Naive thymus-derived CD4-positive, alpha-beta T cell (primary cell): ENCODE measurements at places on chromosomes 13 and 19. TPM values are rescaled to one million over a fixed set of nuclear protein-coding genes. Genes with fewer than 3 reads are reported as not detected.

Gene SYT5
- total RNA-seq: not detected

Gene SIAH3
- 0.13 and 0.15 TPM in 2 replicates for total RNA-seq

Gene OR7A17
- not detected in 2 replicates for total RNA-seq

DNA sequence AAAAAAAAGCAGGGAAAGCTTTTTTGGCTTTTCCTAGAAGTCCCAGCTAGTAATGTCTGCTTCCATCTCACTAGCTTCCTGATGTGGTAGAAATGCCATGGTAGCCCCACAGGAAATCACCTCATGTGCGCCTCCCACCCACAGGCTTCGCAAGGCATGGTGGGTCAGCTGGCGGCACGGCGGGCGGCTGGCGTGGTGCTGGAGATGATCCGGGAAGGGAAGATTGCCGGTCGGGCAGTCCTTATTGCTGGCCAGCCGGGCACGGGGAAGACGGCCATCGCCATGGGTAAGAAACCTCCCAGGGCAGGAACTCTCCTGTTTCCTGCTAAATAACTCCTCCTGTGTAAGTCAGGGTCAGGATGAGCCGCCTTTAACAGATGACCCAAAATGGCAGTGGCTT, 10.4 kb downstream of the RUVBL2 start:
- no peak for DNase-seq

GRCh38 chr13:27188239-27188638, 16.6 kb upstream of the USP12 start:
- no peak for DNase-seq

DNA sequence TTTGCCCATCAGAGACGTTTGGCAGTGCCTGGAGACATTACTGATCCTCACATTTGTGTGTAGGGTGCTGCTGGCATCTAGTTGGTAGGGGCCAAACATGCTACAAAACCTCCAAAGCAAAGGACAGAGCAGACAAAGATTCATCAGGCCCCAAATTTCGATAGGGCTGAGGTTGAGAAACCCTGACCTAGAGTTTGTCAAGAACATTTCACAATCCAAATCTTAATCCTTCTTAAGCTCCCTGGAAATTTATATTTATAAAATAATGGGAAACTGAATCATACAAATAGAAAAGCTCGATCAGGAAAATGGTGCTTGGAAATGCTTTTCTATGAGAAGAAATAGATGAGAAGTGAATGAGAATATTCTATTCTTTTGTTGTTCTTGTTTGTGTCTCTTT, 273.6 kb downstream of the DCT start:
- DNase-seq: no peak

- no peak for DNase-seq
Observed at GRCh38 chr13:35789335-35790165, 313.1 kb upstream of the MAB21L1 start.

DNA sequence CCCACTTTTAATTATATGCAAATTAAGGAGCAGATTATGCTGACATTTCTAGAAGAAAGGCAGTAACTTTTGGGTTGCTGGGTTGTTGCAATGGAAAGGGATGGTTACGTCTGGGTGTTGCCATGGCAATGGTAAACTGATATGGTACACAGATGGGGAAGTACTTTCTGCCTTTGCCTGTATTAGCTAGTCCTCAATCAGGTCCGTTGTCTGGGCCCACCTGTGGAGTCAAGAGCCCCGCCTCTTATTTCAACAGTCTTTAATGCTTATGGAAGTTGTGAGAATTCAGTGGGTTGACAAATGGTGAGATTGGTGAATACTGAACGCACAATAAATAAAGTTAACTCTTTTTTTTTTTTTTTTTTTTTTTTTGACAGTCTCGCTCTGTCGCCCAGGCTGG, 30.6 kb upstream of the DPP9 start:
- DNase-seq: no peak

DNA sequence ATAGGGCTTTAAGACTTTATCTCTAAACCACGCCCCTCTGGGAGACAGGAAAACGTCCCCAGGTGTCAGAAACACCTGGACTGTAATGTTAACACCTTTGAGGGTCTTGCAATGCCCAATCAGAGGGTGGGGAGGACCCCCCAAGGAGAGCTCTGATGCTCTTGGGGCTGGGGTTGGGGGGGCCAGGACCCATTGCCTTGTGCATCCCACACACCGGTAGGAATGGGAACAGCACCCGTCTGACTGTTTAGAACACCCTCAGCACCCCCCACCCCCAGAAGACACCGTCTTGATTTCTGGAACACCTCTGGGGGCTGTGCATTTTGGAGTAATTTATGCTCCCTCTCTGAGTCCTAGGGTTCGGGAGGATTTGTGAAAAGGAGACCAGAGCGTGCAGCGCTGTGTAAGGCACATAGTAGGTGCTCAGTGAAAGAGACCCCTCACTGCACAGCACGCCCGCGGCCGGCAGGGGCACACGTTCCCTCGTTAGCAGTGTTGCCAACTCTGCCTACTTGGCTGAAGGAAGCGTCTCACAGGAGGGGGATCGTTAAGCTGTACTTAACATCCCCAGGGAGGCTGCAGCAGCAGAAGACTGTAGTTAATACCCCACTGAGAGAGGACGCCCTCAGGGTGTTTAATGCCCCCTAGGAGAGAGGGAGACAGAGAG, 2.8 kb upstream of the ERFL start:
- DNase-seq: no peak

DNA sequence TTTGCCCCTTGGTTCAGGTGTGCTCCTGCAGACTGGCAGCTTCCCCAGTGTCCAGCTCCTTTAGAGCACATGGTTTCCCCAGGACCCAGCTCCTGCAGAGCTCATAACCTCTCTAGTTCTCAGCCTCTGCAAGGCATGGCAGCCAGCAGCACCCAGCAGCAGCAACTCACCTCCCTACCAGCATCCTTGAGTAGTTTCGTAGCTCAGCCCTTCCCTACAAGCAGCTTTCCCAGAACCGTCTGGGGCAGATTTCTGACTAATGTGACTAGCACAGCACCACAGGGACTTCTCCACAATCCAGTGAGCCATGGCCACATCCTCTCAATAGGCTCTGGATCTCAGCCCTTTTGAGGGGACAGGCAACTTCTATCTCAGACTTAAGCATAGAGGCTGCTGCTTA, 14.1 kb upstream of the METTL21C start:
- no peak for DNase-seq

DNA sequence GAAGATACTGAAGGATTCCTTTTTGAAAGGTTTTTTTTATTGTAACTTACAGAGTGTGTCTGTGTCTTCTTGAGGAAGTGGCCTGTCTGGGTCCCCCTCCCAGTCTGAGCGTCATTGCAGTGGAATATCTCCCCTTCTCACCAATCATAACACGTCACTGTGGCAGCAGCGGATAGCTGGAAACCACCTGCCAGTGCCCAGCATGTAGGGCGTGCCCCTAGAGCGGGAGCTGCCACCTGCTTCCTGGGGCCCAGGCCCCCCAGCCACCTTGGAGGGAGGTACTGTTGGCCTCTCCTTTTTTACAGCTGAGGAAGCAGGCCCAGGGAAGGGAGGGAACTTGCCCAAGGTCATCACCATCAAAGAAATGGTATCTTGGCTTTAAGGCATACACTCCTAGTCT, 4.6 kb upstream of the DNM2 start:
- no peak for DNase-seq

DNA sequence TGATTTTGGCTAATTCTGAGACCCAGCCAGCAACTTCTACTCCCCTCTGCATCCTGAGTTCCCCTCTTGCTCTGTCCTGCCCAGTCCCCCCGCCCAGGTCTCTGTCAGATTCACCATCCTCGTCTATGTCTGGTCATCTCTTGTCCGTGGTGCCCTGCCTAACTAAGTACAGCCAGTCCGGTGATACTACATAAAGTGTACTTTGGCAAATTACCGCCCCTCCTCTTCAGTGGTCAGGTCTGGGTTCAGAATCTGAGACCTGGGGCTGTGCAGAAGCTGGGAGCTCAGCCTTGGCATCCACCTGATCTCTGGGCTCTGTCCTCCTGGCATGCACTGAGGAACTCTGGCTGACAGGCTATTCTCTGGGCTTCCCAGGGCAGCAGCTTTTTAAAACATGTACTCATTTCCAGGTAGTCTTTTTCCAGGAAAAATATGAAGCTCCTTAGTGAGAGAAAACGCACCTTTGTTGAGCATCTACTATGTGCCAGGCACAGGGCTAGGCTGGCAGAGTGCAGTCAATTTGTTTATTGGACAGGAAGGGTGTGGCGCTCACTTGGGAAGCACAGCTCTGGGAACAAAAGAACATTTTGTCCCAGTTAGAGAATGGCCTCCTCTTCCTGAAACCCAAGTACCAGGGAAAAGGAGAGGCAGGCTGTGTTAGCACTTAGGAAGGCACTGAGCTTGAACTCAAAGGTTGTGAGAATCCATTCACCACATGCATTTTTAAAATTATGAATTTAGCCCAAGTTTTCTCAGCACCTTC, 88.9 kb downstream of the TSHZ3 start:
- no peak for DNase-seq

GRCh38 chr13:46489586-46490023, 63.4 kb upstream of the LRCH1 start:
- DNase-seq: no peak
